ENCODE measurements at places on chromosomes 4 and X. TPM values are rescaled to one million over a fixed set of nuclear protein-coding genes. Genes with fewer than 3 reads are reported as not detected.

The PAK3 gene
- total RNA-seq, result 0.12 TPM

The HDX gene
- 1.3 TPM for total RNA-seq

The USP26 gene
- not detected for total RNA-seq

The BMPR1B gene
- total RNA-seq, result not detected

The MAGEA2B gene
- total RNA-seq, result not detected

The STK32B gene
- total RNA-seq, result not detected

The CCDC160 gene
- total RNA-seq, result not detected

The SSX4 gene
- not detected for total RNA-seq

The PDHA1 gene
- 123 TPM for total RNA-seq

The INTS6L gene
- total RNA-seq, result 32.8 TPM

The KIT gene
- not detected for total RNA-seq

The RPS3A gene
- 2,861 TPM for total RNA-seq

Data from activated naive CD4-positive, alpha-beta T cell treated with anti-CD3 and anti-CD28 coated beads, Interleukin-2, amount 10 ng/mL, durations not matched to agents 5 hours and 36 hours (primary cell).